ENCODE measurements at places on chromosomes 16 and 17.

GRCh38 chr17:49459401-49459984 is 35.6 kb upstream of the NGFR start:
- no peak for DNase-seq

GRCh38 chr17:57463103-57463885 is 207.0 kb downstream of the MSI2 start:
- peak; percentile 91 for DNase-seq

DNA sequence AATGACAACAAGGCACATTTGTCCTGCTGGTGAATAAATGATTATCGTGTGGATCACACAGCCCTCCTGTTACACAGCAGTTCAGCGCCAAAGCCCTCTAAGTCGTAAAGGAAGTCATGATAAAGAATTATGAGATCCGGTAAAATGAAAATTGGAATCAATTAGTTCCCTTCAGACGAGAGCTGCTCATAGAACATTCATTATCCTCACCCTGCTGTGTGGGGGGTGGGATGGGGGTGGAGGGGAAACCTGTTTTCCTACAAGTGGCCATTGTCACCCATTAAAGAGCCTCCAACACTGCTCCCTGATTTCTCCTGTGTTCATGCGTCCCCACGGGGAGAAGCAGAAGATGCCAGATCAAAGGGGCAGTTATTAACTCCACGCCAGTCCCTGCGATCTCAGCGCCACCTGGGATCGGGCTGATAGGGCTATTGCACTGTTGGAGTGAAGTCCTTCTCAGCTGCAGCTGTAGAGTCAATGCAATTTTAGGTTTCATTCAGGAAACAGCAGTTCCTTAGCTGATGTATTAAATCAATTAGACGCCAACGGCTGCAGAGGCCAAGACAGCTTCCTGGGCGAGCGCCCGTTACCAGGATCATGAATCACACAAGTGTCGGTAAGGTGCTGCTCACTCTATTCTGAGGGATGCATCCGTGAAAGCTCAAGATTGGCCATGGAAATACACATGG is 19.2 kb upstream of the CACNG4 start:
- DNase-seq: no peak

DNA sequence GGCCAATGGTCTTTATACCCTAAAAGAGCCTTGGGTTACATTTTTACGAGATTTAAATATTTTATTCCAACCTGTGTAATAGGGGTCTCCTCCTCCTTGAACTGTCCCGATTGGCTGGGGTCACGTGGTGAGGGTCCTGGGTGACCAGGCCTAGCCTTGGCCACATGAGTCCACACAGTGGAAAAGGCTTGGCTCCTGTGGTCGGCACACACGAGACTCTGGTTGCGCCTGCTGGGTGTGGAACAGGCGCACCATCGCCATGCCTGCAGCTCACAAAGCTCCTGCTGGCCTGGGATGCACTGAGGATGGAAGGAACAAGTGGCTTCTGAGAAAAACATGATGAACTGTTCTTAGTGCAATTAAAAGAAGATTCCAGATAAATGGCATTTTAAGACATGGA is 103.9 kb upstream of the ZNF750 start:
- DNase-seq: peak; percentile 31

GRCh38 chr17:3944485-3945388 is 19.5 kb downstream of the ATP2A3 start:
- DNase-seq: peak; percentile 85

GRCh38 chr17:13420878-13421277 is 180.9 kb downstream of the HS3ST3A1 start:
- no peak for DNase-seq

- no peak for DNase-seq
Measured at GRCh38 chr16:24971718-24972117, 43.5 kb downstream of the ARHGAP17 start.

DNA sequence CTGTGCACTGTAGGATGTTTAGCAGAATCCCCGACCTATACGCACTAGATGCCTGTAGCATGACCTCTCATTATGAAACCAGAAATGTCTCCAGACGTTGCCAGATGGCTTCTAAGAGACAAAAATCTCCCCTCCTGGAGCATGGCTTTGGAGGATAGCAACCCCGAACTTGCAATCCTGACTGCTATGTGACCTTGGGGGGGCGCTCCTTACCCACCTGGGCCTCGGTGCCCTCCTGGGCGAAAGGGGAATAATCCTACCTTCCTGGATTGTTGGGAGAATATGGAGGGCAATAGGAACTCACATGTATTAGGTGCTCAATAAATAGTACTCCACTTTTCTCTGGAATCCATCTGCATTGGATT is 8.1 kb downstream of the MRM1 start:
- DNase-seq: no peak

DNA sequence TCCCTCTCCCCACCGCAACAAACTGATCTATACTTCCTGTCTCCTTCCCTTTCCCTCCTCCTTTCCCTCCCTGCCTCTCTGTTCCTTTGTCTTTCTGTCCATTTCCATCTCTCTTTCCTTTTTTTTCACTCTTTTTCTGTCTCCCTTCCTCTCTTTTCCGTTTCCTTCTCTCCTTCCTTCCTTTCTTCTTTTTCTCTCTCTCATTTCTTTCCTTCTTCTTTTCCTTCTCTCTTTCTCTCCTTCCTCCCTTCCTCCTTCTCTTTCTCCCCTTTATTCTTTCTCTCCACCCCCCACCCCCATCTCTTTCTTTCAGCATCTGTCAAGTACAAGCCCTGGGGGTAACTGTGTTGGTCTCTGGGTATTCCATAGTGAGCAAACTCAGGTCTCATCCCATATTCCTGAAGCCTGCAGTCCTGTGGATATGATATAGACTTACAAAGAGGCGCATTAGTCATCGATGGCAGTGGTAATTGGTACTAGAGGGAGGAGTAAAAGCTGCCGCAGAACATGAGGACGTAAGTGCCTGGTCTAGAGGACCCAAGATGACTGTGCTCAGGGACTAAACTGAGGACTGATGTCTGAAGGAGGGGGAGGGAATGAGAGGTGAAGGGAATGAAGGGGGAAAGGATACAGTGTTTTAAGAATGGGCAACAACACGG is 50.4 kb downstream of the VAT1L start:
- no peak for DNase-seq

GRCh38 chr16:67392301-67393059 is 818 bp downstream of the TPPP3 start:
- peak; percentile 47 for DNase-seq

GRCh38 chr17:44144966-44145739 is 3.4 kb downstream of the HROB start:
- no peak for DNase-seq

DNA sequence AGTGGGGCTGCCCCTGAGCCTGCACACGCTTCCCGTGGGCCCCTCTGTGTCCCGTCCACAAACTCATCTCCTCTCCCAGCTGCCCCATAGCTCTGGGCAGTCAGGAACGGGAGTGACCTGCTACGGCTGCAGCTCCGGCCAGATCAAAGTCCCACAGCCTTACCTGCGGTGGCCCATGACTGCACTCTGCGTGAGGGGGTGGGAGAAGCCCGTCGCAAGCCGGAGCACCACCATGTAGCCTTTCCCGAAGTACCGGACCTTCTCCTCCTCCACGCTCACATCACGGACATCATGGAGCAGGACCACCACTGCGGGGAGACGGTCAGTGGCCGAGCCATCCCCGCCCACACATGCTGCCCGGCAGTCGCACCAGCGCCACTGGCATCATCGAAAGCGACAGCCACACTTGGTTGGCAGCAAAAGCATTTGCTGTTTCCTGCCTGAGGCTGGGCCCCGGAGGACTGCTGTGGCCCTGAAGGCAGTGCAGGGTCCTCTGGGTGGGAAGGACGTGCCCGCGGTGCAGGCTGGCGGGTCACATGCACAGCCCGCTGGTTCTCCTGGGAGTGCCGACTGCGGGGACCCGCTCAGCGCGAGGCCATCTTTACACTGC is 6.2 kb downstream of the CYBC1 start:
- DNase-seq: no peak

DNA sequence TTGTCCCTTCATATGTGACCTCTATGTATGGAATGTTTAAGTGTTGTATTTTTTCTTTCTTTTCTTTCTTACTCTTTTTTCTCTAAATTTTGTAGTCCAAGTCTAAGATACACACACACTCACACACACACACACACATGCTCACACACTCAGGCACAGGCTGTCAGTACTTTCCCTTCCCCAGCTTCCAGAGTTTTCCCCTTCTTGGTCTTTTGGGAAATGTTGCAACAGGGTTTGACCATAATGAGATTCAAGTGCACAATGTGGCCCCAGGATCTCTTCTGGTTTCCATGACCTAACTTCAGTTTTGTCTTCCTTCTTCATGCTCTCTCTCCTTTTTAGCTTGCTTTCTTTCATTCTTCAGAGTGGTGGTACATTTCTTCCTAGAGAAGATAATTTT is 289.8 kb upstream of the FOXF1 start:
- DNase-seq: no peak
